ENCODE measurements at places on chromosomes 16 and 17.

- no peak for DNase-seq
Observed at GRCh38 chr17:81511554-81511803, 1.1 kb downstream of the ACTG1 start.

DNA sequence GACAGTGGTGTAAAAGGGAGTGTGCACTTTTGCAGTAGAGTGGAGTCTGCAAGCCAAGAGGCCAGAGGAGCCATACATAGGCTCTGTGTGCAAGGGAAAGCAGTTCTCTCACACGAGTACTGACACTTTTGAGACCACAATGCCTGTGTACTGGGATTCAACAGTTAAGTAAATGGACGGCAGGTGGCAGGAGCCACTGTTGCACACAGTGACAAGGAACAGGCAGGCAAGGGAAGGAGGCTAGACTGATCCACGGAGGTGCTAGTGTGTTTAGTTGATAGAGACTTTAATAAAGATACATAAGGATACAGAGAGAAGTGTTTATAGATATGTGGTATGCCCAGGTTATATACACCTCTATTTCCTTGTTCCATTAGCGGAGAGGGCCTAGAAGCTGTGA, 67.0 kb downstream of the MPRIP start:
- DNase-seq = no peak

GRCh38 chr16:23148166-23148512, 1.1 kb downstream of the USP31 start:
- no peak for DNase-seq

- no peak for DNase-seq
Observed at GRCh38 chr16:84292011-84292410, 2.7 kb upstream of the WFDC1 start.

DNA sequence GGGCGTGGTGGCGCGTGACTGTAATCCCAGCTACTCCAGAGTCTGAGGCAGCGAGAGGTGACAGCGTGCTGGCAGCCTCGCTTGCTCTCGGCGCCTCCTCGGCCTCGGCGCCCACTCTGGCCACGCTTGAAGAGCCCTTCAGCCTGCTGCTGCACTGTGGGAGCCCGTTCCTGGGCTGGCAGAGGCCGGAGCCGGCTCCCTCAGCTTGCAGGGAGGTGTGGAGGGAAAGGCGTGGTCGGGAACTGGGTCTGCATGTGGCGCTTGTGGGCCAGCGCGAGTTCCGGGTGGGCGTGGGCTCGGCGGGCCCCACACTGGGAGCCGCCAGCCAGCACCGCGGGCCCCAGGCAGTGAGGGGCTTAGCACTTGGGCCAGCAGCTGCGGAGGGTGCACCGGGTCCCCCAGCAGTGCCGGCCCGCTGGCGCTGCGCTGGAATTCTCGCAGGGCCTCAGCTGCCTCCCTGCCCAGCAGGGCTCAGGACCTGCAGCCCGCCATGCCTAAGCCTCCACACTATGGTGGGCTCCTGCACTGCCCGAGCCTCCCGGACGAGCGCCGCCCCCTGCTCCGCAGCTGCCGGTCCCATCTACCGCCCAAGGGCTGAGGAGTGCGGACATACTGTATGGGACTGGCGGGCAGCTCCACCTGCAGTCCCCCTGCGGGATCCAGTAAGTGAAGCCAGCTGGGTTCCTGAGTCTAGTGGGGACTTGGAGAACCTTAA, 1093.3 kb upstream of the CDH8 start:
- DNase-seq = no peak

DNA sequence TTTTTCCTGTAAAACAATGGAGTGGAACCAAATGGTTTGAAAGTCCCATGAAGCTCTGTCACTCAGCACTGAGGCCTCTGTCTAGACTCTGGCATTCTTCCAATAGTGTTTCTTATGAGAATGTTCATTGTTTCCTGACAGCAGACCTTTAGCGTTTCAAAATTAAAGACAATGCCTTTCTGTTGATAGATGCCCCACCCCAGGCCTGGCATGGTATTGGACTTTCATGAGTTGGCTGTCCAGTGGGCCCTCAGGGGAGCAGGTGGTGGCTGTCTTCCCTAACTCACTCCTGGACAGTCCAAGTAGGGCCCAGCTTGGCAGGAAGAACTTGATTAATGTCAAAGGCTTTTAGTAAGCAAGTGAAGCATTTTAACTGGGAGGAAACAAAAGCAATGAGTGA, 186.5 kb upstream of the CCL2 start:
- DNase-seq = no peak

- DNase-seq = peak; percentile 25
Observed at GRCh38 chr16:67893743-67894399, 817 bp downstream of the PSKH1 start.

DNA sequence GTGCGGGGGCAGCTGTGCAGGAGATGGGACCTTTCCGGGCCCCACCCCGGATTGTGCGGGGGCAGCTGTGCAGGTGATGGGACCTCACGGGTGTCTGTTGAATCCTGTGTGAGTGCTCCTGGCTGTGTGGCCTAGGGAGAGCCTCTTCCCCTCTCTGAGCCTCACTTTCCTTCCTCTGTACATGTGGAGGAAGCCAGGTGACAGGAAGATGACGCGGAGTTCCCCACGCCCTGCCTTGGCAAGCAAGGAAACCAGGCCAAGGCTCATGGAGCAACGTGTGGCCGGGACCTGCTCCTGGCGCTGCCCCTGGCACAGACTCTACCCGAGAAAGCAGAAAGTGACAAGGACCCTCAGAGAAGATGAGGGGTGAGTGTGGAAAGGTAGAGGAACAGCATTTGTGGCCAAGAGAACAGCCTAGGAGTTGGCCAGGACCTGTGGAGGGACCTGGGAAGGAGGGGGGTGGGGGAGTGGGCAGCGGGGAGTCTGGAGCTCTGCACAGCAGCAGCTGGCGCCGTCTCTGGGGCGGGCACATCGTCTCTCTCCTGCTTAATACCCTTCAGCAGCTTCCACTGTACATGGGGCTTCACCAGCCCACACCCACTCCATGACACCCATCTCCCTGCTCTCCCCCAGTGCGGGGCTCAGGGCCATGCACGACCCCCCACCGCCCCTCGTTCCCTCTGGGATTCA, 38.4 kb upstream of the PABPN1L start:
- DNase-seq = no peak
